Activated CD4-positive, alpha-beta T cell treated with anti-CD3 and anti-CD28 coated beads for 36 hours (primary cell): ENCODE measurements at places on chromosomes 6 and 20. TPM values are rescaled to one million over a fixed set of nuclear protein-coding genes. Genes with fewer than 3 reads are reported as not detected.

Gene VNN1
- not detected for total RNA-seq

Gene PPIL6
- 0.09 TPM for total RNA-seq

DNA sequence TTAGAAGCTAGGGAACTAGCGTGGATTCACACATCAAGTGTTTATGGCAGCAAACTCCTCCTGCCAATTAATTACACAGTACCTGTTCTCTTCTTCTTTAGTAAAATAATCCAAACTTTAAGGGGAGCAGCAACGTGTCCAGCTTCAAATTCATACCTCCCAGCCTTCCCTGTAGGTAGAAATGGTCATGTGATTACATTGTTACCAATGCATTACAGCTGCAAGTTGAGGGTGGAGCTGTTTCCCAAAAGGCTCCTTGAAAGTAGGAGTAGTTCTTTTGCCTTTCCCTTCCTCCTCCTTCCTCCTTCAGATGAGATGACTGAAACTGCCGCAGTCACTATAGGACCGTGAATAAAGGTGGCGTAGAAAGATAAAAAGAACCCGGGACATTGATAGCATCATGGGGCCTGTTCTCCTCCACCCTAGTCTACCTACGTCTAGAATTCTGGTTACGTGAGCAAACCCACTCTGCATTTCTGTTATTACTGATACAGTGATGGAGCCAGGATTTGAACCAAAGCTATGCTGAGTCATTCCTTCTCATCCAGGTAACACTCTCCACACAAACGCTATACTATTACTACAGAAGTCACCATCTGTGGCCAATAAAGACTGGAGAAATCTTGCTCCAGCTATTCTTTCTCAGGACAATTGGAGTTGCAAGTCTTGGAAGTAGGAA, 18.2 kb downstream of the LINC00237 start:
- peaks cover 51% of the 10 kb centered on the region for H3K27me3 ChIP-seq
- H3K27ac ChIP-seq: no peak overlapping the region
- no peak overlapping the region for H3K4me3 ChIP-seq
- no peaks in the 10 kb centered on the region for H3K36me3 ChIP-seq
- H3K4me1 ChIP-seq: no peaks in the 10 kb centered on the region

DNA sequence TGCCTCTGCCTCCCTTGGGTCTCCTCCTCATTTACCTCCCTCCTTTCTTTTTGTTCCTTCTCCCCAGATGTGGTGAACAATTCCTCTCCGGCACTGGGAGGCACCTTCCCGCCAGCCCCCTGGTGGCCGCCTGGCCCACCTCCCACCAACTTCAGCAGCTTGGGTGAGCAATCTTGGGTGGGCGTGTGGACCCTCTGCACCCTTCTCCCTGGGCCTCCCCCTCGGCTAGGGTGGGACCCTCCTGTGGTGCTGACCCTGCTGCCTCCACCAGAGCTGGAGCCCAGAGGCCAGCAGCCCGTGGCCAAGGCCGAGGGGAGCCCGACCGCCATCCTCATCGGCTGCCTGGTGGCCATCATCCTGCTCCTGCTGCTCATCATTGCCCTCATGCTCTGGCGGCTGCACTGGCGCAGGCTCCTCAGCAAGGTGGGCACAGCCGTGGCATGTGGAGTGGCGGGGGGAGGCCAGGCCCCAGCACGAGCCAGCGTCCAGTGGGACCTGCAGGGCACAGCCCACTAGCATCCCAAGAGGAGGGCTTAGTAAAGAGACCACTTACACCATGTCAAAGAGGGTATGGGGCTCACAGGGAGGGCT, 8.8 kb downstream of the DDR1 start:
- no peak overlapping the region for H3K27ac ChIP-seq
- DNase-seq: no peak
- no peak overlapping the region for H3K4me3 ChIP-seq
- H3K36me3 ChIP-seq: peaks cover 5% of the 10 kb centered on the region

DNA sequence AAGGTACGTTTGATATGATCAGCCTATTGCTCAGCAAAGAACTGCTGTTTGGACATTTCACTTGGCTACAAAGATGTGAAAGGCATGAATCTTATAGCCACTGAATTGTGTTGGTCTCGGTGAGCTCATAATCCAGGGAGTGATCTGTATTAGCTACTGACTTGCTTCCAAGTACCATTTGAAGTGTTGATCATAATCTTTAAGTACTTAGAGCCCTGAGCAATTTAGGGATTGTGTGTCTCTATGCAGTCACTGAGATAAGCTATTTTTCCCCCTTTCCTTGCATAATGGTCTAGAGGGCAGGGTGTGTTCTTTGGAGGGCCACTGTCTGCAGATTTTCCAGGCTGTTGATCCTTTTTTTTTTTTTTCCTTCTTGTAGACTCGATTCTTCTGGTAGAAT, 393.6 kb downstream of the ESR1 start:
- no peak for DNase-seq
- H3K27me3 ChIP-seq: no peaks in the 10 kb centered on the region
- no peak overlapping the region for H3K4me3 ChIP-seq
- no peak overlapping the region for H3K27ac ChIP-seq
- peaks cover 37% of the 10 kb centered on the region for H3K36me3 ChIP-seq
- peaks cover 11% of the 10 kb centered on the region for H3K4me1 ChIP-seq

DNA sequence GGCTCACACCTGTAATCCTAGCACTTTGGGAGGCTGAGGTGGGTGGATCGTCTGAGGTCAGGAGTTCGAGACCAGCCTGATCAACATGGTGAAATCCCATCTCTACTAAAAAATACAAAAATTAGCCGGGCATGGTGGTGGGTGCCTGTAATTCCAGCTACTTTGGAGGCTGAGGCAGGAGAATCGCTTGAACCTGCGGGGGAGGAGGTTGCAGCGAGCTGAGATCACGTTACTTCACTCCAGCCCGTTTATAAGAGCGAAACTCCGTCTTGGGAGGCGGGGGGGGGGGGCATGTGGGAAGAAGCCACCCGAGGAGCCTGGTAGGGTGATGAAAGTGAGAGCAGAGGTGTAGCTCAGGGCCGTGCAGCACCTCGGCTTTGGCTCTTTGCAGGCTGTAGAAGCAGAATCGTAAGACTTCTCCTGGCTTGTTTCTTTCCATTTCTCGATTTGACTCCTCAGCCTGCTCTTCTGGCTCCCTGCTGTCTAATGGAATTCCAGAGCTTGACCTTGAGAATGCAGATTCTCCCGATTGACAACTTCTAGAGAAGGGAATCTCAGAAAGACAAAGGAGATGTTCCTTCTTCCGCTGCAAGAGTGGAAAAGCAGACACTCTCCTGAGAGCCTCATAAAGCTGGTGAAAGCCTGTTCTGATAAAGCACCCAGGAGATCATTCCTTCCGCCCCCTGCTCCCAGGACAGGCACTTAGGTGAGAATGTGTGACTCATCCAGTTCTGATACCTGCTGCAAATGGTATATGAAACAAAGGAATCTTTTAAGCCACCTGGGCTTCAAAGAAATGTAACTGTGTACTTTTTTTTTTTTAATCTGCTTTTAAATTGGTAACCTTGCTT, 26.0 kb upstream of the PPP1R16B start:
- H3K27ac ChIP-seq: no peak overlapping the region
- H3K36me3 ChIP-seq: peaks cover 10% of the 10 kb centered on the region
- H3K4me3 ChIP-seq: no peak overlapping the region
- DNase-seq: no peak
- H3K27me3 ChIP-seq: no peaks in the 10 kb centered on the region
